ENCODE measurements at places on chromosomes 2 and 18. TPM values are rescaled to one million over a fixed set of nuclear protein-coding genes. Genes with fewer than 3 reads are reported as not detected.

DNA sequence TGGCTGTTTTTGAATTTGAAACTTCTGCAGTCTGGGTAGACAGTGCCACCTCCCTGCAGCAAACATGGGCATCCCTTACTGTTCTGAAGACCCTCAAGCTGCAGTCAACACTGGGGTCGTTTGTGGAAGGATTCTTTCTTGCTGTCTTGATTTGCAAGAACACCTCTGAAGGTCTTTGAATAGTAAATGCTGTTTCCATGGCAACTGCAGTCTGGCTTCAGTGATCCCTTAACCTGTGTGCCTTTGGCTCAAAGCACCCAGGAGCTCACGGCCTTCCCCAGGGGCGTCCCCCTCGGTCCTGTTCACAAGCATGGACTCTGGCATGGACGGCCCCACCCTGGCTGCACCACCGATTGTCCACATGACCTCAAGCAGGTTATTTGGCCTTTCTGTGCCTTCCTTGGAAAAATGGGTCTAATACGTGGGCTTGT, 38.3 kb downstream of the LRRFIP1 start:
- H3K36me3 ChIP-seq: no peaks in the 10 kb centered on the region
- peaks cover 7% of the 10 kb centered on the region for H3K27me3 ChIP-seq
- no peak overlapping the region for H3K27ac ChIP-seq
- H3K4me3 ChIP-seq: no peak overlapping the region

- H3K36me3 ChIP-seq: no peaks in the 10 kb centered on the region
- H3K27me3 ChIP-seq: no peaks in the 10 kb centered on the region
- no peak for DNase-seq
- no peaks in the 10 kb centered on the region for H3K4me1 ChIP-seq
- H3K4me3 ChIP-seq: no peak overlapping the region
These were observed 6.2 kb upstream of the PLCL1 start for GRCh38 chr2:197798187-197798586.

DNA sequence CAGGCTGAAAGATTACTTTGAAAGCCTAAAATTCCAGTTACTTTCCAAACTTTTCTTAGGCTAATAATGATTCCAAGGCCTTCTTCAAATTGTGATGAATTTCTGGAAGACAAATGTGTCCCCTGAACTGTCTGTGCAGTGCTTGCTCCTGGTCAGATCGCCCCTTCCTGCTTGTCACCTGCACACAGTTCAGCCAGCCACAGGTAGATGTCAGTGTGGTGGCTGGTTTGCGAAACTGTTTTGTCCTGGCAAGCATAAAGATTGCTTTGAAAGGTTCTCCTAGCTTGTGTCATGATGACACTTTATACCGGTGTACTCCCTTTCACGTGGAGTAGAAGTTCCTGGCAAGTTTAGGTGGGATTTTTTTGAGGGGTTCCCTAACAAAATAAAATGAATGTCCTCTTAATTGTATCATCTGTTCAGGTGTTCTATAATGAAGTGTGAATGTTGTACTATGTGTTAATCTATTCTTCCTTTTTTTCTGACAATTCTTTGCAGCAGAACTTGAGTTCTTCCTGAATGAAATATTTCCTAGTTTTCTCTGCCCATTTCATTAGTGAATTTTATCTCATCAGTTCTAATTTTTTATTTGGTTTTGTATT, 298.8 kb downstream of the ZNF407 start:
- no peaks in the 10 kb centered on the region for H3K27me3 ChIP-seq
- H3K36me3 ChIP-seq: no peaks in the 10 kb centered on the region
- no peak overlapping the region for H3K4me3 ChIP-seq
- H3K27ac ChIP-seq: no peak overlapping the region
- DNase-seq: no peak

- no peaks in the 10 kb centered on the region for H3K36me3 ChIP-seq
- H3K27ac ChIP-seq: no peak overlapping the region
- no peak overlapping the region for H3K4me3 ChIP-seq
- H3K4me1 ChIP-seq: peaks cover 2% of the 10 kb centered on the region
- no peak for DNase-seq
These were observed 134.3 kb downstream of the ACKR3 start for GRCh38 chr2:236703906-236704305.

DNA sequence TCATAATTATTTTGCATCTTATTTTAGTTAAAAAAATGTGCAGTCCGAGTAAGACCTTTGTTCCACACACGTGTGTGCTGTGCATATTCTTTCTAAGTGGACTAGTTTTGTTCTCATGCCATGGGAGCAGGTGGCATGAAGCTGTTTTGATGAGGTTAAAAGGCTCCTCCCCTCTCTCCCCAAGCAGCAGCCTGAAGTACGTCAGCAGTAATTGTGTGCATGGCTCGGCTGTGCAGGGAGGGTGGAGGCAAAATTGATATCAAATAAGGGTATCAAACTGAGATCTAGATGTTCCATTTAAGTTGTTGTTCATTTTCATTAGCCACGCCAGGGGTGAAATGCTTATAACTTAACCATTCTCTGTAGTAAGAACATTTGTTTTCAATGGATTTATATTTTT, at the start of gene NYAP2:
Gene NYAP2 (plus strand): TSS at position 207 of the 400 bp plus-strand sequence. CDS start 9,171 bp downstream, outside the sequence.
- no peaks in the 10 kb centered on the region for H3K36me3 ChIP-seq
- H3K4me1 ChIP-seq: no peaks in the 10 kb centered on the region
- no peak within 1 kb of the TSS for H3K27ac ChIP-seq
- DNase-seq: no peak
- no peaks in the 10 kb centered on the region for H3K27me3 ChIP-seq

Gene WDR43
- 125 TPM for polyA plus RNA-seq

Gene ACTG2
- polyA plus RNA-seq: not detected

- no peaks in the 10 kb centered on the region for H3K36me3 ChIP-seq
- H3K27me3 ChIP-seq: peaks cover 15% of the 10 kb centered on the region
- DNase-seq: no peak
- H3K4me1 ChIP-seq: no peaks in the 10 kb centered on the region
These were observed 134.3 kb downstream of the NFATC1 start for GRCh38 chr18:79529991-79530390.

- H3K36me3 ChIP-seq: no peaks in the 10 kb centered on the region
- H3K4me1 ChIP-seq: peaks cover 18% of the 10 kb centered on the region
These were observed 1.3 kb downstream of the HS6ST1 start for GRCh38 chr2:128317181-128317898.

DNA sequence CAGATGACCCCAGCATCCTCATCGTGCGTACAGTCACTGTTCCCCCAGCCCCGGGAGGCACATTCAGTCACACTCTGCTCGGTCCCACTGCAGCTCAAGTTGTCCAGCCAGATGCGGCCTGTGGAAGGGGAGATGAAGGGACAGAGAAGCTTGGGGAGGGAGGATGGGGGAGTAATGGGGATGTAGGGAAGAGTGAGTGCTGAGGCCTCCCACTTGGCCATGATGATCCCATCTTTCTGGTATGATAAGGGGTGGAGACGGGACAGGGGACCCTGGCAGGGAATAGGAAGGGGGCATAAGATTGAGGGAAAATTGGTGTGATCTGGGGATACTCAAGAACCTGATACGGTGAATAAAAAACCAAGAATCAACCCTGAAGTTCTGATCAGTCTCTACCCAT, 3.5 kb downstream of the LOXL3 start:
- no peak for DNase-seq
- peaks cover 12% of the 10 kb centered on the region for H3K4me1 ChIP-seq
- H3K4me3 ChIP-seq: no peak overlapping the region
- no peak overlapping the region for H3K27ac ChIP-seq
- no peaks in the 10 kb centered on the region for H3K36me3 ChIP-seq

- DNase-seq: no peak
- H3K27me3 ChIP-seq: no peaks in the 10 kb centered on the region
- peaks cover 13% of the 10 kb centered on the region for H3K4me1 ChIP-seq
- no peak overlapping the region for H3K4me3 ChIP-seq
- no peaks in the 10 kb centered on the region for H3K36me3 ChIP-seq
These were observed 13.6 kb upstream of the KIDINS220 start for GRCh38 chr2:8850845-8851487.
